Activated CD8-positive, alpha-beta T cell treated with anti-CD3 and anti-CD28 coated beads for 36 hours (primary cell): ENCODE measurements at places on chromosomes 12 and 14. TPM values are rescaled to one million over a fixed set of nuclear protein-coding genes. Genes with fewer than 3 reads are reported as not detected.

TTC7B gene
- total RNA-seq = 5.6 TPM

GRCh38 chr12:96368233-96368632 is 32.0 kb downstream of the CDK17 start:
- no peak for DNase-seq

PTPRO gene
- 0.47 TPM for total RNA-seq

ASB2 gene
- total RNA-seq = 12.7 TPM

DNA sequence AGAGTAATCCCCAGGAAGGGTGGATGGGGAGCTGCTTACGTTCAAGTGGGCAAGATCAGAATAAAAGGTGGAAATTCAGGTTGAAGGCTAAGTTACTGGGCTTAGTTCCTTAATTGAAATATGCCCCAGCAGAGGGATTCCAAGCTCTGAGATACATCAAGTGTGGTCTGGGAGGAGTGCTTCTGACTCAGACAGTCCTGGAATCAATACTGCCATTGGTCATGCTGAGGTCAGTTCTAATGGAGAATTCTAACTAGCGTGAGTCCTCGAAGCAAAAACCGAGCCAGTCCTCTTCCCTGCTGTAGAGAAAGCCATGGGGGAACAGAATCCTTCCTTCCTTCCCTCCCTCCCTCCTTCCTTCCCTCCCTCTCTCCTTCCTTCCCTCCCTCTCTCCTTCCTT is 39.9 kb downstream of the NOS1 start:
- no peak for DNase-seq

- DNase-seq = peak; percentile 72
Observed at GRCh38 chr14:71290960-71291466, 383.8 kb downstream of the PCNX1 start.

DNA sequence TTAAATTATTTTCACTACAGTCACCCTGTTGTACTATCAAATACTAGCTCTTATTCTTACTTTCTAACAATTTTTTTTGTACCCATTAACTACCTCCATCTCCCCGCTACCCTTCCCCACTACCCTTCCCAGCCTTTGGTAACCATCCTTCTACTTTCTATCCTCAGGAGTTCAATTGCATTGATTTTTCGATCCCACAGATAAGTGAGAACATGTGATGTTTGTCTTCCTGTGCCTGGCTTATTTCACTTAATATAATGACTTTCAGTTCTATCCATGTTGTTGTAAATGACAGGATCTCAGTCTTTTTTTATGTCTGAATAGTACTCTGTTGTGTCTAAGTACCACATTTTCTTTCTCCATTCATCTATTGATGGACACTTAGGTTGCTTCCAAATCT is 117.8 kb downstream of the FIGNL2 start:
- DNase-seq = no peak

GRCh38 chr12:45611061-45611460 is 118.4 kb upstream of the ARID2 start:
- DNase-seq = no peak

RDH12 gene
- total RNA-seq = not detected

SLC25A21 gene
- total RNA-seq = not detected

GRCh38 chr12:73057428-73057827 is 785.3 kb downstream of the TRHDE start:
- no peak for DNase-seq

- no peak for DNase-seq
Observed at GRCh38 chr12:116480210-116480810, 78.9 kb upstream of the MAP1LC3B2 start.

GPR65 gene
- 16.9 TPM for total RNA-seq
